ENCODE measurements at places on chromosomes 1 and 21. TPM values are rescaled to one million over a fixed set of nuclear protein-coding genes. Genes with fewer than 3 reads are reported as not detected.

DNA sequence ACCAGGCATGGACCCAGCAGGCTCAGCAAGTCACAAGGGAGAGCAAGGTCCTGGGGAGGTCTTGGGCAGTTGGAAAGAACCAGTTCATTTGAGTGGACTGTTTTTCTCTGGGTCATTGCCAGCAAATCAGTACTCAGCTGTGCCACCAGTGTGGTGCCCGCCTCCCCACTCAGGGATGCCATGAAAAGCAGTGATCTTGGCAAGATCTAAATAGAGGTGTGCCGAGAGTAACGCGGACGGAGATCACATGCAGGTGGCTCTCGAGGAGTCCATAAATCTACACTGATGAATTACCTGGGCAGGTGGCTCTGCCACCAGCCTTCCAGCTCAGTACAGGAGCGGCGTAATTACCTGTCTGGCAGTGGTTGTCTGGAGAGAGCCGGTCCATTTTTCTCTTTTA lies 642.2 kb downstream of the PTPRU start:
- DNase-seq = no peak

CRP gene
- polyA plus RNA-seq = not detected

CENPF gene
- 29.1 TPM for polyA plus RNA-seq

DNA sequence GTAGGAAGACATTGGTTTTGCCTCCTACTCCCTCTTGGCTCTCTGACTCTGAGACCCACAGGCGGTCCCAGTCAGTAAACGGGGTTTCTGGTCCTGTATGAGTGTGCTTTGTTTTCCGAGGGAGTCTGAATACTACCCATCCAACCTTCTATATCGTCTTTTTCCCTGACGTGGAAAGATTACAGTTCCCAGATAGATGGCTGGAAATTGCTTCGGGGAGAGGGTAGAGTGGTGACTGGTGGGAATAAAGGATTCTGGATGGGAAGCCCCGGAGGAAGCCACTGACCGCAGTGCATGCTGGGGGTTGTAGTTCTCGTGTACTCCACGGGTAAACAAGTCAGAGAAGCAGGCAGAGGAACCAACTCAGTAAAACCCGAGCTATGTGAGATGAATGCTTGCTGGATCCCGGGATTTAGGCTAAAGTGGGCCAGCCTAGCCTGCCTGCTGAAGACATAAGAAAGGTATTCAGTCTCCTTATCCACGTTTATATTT lies 66.2 kb upstream of the IRF2BP2 start:
- peak; percentile 84 for DNase-seq

DNA sequence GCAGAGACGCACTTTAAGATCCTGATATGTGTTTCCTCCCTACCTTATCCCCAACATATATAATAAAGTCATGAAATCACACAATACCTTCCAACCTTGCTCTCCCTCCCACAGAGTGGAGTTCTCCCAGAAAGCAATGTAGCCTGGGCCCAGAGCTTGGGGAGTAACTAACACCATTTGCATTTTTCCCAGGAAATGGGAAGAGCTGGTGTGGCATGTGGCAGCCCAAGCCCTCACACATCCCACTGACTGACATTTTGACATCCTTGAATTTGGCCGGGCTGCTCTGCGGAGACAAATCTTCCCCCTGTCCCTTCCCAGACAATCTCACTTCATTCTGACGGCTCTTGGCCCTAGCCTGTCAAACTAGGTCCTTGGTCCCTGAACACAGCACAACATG lies 37.0 kb upstream of the ATP2B4 start:
- no peak for DNase-seq

PADI2 gene
- 0.08 TPM for polyA plus RNA-seq

- DNase-seq = peak; percentile 66
Observed at GRCh38 chr1:55572878-55573734, 357.9 kb upstream of the USP24 start.

DNA sequence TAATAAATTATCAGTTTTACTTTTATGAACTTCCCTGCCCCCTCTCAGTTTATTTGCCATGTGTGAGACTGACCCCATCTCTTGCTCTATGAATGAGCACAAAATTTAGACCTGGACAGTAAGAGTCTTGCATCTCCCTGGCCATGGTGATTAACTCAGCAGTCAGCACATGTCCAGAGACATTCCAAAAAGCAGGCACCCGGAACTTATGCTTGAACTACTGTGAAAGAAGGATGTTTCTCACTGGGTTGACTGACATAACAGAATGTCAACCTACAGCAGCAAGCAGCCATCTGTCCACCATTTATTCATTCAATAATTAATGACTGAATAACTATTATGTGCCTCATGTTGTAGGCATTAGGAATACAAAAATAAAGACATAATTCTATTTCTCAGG lies 11.3 kb upstream of the SEC16B start:
- no peak for DNase-seq

CTTNBP2NL gene
- 38.4 TPM for polyA plus RNA-seq

DNA sequence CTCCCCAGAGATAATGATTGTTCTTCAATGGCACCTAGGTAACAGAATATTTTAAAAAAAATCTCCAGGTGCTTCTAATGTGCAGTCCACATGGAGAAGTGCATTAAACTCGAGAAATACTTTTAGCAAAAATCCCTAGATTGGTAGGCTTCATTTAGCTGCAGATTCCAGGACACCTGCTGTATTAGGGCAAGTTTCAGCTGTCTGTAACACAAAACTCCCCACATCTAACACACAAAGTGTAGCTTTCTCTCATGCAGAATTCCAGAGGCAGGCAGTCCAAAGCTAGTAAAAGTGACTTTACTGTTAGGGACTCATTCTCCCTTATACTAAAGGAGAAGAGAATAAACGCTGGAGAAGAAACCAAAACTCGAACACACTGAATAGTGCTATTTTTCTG lies 1414.3 kb upstream of the B3GALT2 start:
- no peak for DNase-seq

GRCh38 chr1:117493906-117494305 lies 111.9 kb upstream of the TENT5C start:
- no peak for DNase-seq

DNA sequence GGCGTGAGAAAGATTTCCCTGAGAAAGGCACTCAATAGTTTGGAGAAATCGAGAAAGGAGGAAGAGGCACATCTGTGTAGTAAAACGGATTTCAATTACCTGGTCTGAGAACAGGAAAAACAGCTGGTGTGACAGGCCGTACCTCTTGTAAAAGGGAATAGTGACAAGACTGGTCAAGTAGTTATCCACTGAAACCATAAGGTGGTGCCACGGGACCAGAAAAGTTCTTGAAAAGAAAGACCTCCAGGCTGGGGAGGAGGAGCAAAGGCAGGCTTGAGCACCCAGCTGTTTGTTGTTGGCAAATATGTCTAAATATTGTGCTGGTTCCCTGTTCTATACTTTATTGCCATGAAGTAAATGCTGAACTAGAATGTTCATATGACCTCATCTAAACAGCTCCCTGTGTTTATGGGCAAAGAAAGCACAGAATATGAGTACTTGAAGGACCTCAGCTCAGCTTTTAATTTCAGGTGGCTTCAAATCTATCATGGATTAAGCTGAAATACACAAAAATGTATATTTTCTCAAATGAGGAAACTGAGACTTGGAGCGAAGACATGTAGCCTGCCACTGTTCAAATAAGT lies 4.0 kb downstream of the HAO2 start:
- DNase-seq = peak; percentile 57

GRCh38 chr1:209569455-209570207 lies 13.9 kb upstream of the CAMK1G start:
- DNase-seq = peak; percentile 79

LRRC38 gene
- not detected for polyA plus RNA-seq

RHBDL2 gene
- 1.5 TPM for polyA plus RNA-seq

GRCh38 chr21:22691658-22692057 lies 1693.4 kb downstream of the NCAM2 start:
- DNase-seq = no peak

RXFP4 gene
- polyA plus RNA-seq = 0.39 TPM

GRCh38 chr1:11703357-11704193 lies 12.1 kb downstream of the DRAXIN start:
- DNase-seq = no peak

UBL4B gene
- polyA plus RNA-seq = not detected

- DNase-seq = peak; percentile 17
Observed at GRCh38 chr1:189619682-189620332, 857.9 kb downstream of the BRINP3 start.

RGS5 gene
- polyA plus RNA-seq = 0.89 TPM

DNA sequence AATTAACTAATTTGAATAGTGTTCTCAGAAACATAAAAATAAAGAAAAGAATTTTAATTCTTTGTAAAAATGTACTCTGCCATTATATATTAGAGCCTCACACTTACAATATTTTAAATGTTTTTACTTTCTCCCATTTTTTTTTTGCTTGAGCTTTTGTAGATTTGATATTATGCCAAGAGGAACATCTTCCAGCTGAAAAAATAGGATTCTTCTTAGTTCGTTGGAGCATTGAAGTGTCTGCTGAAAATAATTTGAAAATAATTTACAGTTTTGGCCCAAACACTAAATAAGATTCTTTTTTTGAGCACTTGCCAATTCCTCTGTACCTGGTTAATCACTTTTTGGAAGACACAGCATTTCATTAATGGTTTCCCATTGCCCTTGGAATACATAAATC lies 175.0 kb upstream of the COL11A1 start:
- no peak for DNase-seq

- no peak for DNase-seq
Observed at GRCh38 chr1:39427912-39428311, 63.5 kb upstream of the BMP8A start.

TNFRSF1B gene
- polyA plus RNA-seq = 1.1 TPM

DNA sequence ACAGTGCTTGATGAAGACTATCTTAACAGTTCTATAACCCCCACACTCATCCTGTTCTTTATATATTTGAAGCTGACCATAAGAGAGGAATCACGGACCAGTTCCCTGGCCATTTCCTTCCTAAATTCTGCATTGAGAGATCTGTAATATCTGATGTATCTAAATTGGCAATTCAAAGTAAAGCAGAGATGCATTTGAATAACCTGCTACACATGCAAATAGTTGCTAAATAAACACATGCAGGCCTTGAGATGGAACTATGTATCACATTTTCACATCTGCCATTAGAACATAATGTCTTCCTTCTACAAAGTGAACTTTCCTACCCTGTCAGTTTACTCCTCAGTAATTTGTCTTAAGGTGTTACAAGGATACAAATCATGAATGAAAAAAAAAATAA lies 20.4 kb upstream of the PGBD2 start:
- no peak for DNase-seq

DNA sequence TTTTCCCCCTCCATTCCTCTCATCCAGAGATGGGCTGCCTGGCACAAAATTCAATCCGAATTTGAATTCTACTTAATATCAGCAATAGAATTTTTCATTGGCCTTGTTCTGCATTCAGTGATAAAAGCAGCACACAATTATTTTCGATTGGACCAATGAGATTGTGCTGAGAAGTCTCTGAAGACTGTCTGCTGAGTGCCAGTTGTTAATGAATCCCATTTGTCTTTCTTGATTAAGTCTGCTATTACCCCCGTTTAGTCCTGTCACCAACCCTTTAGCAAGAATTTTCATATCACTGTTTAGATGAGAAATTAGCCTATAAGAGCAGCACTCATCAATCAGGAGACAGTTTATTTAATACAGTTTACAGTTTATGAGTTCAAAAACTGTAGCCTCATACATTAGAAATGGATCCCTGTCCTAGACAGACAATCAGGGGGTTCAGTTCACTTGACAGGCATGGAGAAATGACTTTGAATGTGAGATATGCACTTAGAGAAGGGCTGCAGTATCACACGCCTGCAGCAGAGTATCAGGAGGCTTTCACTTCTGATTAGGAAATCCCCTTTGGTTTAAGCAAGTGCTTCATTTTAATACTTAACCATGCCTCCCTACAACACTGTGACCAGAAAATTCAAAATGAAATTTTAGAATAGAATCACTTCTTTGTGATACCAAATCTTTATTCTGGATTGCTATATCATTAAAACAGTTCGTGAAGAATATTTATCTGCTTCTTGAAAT lies 304.7 kb upstream of the PTBP2 start:
- DNase-seq = peak; percentile 23

DNA sequence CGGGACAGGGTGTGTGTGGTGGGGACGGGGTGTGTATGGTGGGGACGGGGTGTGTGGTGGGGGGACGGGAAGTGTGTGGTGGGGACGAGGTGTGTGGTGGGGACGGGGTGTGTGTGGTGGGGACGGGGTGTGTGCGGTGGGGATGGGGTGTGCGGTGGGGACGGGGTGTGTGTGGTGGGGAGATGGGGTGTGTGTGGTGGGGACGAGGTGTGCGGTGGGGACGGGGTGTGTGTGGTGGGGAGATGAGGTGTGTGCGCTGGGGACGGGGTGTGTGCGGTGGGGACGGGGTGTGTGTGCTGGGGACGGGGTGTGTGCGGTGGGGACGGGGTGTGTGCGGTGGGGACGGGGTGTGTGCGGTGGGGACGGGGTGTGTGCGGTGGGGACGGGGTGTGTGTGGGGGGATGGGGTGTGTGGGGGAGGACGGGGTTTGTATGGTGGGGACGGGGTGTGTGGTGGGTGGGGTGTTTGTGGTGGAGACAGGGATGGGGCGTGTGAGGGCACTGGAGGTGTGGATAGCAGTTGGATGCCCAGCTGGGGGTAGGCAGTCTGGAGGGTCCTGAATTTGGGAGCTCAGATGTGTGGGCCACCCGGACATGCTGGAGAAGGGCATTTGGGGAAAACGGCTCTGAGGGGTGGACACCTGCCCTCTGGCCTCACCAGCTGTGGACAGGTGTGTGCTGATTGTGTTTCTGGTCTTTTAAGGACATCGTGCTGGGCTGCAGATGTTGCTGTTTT lies 16.9 kb downstream of the IBA57 start:
- DNase-seq = no peak

LAMTOR2 gene
- polyA plus RNA-seq = 140 TPM

- DNase-seq = no peak
Observed at GRCh38 chr1:185654952-185655314, 79.3 kb upstream of the HMCN1 start.

GRCh38 chr1:3548156-3548893 lies 63.0 kb downstream of the MEGF6 start:
- DNase-seq = no peak

CLDN8 gene
- not detected for polyA plus RNA-seq

PTPRU gene
- 6.0 TPM for polyA plus RNA-seq

DNA sequence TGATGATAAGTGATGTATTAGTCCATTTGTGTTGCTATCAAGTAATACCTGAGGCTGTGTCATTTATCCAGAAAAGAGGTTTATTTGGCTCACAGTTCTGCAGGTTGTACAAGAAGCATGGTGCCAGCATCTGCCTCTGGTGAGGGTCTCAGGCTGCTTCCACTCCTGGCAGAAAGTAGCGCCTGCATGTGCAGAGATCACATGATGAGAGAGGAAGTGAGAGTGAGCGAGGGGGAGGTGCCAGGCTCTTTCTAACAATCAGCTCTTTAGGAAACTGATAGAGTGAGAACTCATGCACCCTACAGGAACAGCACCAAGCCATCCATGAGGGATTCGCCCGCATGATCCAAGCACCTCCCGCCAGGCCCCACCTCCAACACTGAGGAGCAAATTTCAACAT lies 2.2 kb upstream of the FHAD1 start:
- DNase-seq = no peak

- peak; percentile 15 for DNase-seq
Observed at GRCh38 chr1:165424454-165425216, 20.3 kb downstream of the RXRG start.

IL22RA1 gene
- not detected for polyA plus RNA-seq

Measured in GM23248 (cell line).